ENCODE measurements at places on chromosomes 3 and 15.

GRCh38 chr15:52783929-52784798 lies 6.0 kb downstream of the ONECUT1 start:
- DNase-seq = peak; percentile 13

DNA sequence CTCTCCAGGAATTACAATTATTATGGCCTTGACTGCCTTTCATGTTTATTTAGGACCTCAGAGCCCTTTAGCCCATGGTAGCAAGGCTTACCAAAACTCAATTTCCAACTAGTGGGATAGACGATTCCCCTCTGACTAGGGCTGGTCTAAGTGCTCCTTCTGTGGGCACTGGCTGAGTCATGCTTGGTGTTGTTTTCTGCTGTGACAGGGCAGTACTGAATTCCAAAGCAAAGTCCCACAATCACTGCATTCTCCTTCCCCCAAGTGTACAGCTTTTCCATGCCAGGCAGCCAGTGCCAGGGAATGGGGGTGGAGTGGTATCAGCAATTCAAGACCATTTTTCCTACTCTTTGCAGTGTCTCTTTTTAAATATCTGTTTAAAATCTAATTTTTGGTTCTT lies 509.0 kb upstream of the NECTIN3 start:
- peak; percentile 78 for DNase-seq

DNA sequence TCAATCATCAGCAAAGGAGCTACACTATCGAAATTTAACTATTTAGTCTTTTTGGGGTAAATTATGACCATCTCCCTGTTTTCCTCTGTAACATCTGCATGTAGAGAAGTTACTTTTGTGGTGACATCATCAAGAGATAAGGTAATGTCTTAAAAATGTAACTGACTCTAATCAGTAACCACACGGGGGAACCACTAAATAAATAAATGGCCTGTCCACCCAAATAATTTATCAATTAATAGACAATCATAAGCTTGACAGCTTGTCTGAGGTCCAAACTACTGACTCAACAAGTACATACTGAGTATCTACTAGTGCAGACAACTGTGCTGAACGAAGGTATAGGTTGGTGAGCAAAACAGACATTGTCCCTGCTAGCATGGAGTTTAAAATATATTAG lies 219.3 kb downstream of the SLC9A9 start:
- DNase-seq = peak; percentile 2

- DNase-seq = no peak
Observed at GRCh38 chr15:66564136-66565041, 1.4 kb downstream of the LCTL start.

DNA sequence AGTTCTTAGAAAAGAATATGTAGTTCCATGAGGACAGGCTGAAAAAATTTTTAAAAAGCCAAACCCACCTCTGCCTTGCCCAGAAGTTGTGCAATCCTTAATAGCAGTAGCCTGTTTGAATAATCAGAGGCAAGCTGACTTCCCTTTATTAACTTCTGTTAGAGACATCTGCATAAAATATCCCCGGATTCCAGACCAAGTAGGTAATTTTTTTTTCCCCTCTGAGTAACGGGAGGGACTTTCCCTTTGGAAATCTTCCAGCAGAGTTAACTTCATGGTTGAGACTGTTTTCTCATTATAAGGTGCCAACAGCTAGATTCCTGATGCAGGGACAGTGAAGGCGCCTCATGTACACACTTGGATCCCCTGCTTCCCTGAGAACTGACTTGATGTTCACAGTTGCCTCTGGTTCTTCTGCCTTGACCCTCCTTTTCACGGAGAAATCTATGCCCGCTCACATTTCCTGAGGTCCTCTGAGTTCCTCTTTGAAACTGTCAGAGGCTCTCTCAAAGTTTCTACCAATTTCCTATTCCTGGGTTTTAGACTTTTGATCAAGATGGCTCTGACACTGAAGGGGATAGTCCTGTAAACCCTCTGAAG lies 227.6 kb upstream of the BHLHE40 start:
- peak; percentile 76 for DNase-seq

DNA sequence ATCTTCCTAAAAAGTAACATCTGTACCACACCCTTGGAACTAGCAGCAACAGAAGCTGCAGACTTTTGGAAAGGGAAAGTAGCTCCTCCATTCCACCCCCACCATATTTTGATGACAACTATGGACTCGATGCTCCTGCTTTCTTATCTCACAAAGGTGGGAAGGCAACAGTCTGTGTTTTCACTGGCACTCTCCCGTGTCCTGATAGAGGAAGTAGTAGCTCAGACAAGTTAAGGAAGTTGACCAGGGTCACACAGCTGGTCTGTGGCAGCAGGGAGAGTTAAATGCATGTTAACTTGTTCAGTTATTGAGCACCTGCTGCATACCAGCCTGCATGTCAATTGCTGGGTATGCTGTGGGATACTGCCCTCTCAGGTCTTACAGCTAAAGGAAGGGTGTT lies 33.1 kb downstream of the BHLHE40 start:
- DNase-seq = no peak

- DNase-seq = no peak
Observed at GRCh38 chr3:10444511-10444910, 60.9 kb downstream of the ATP2B2 start.

GRCh38 chr3:168341192-168341815 lies 245.6 kb upstream of the GOLIM4 start:
- DNase-seq = peak; percentile 4

DNA sequence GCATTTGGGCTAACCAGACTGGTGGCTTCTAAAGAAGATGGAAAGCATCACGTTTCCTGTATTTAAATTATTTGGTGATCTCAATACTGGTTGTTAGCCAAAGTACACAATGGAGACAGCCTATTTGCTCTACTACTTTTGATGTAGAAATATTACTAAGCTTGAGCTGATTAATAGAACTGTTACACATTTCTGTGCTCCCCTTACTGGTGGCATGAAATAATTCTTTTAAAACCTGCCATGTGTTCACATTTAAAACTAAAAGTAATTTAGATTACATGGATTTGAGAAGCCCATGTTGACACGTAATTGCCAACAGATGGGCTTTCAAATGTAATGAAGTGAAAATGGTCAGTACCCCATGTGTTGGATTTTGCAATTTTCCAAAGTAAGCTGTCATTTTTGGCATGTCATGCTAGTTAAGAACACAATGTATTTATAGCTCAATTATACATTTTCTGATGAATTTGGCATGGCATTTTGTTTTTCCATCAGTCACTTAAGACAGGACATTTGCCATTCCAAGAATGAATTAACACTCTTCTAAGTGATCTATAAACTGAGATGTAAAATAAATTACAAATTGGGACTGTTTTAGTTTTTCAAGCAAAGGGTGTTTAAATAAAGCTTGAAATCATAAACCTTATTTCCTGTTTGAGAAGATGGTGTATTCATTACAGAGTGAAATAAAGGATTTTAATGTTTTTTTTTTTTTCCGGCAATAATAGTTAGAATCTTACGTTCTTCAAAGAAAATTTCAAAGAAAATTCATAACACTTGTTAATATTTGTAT lies 10.8 kb upstream of the RARRES1 start:
- peak; percentile 42 for DNase-seq

DNA sequence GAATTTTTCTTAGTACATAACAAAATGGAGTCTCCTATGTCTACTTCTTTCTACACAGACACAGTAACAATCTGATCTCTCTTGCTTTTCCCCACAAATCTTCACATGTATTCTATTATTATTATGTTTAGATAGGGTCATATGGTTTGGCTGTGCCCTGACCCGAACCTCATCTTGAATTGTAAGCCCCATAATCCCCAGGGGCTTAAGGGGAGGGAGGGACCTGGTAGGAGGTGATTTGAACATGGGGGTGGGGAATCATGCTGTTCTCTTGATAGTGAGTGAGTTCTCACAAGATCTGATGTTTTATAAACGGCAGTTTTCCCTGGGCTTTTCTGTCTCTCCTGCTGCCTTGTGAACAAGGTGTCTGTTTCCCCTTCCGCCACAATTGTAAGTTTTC lies 86.7 kb upstream of the SELENOK start:
- DNase-seq = no peak

GRCh38 chr3:127668906-127669305 lies 3.8 kb upstream of the ABTB1 start:
- DNase-seq = no peak

GRCh38 chr3:177928172-177928873 lies 607.9 kb upstream of the KCNMB2 start:
- peak; percentile 81 for DNase-seq

DNA sequence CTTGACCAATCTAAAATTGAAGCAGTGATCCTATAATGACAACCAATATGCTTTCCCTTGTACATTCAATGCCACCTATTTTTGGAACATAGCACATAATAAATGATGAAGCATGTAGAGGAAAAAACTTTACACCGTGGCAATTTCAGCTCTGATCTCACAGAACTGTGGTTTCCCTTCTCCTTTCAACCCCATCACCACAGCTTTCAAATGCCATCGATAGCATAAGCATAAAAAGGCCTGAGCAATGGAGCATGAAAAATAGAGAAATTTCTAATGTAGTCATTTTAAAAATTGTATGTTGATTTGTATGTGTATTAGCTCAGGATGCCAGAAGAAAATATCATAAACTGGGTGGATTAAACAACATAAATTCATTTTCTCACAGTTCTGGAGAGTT lies 406.0 kb upstream of the TMCO5A start:
- DNase-seq = no peak

DNA sequence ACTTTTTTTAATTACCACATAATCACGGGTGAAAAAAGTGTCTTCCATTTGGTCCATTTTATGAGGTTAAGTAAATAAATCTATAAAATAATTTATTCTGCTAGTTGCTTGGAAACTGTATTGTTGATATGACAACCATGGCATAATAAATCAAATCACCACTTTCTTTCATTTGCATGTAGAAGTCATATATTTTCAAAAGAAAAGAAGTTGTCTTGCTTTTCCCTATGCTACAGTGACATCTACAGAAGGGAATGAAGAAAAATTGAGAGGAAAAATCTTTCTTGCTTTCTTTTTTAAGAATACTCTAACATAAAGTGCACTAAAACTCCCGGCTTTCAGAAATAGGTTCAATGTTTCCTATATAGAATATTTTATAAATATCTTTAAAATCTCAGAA lies 228.5 kb downstream of the ZBBX start:
- DNase-seq = peak; percentile 12

- peak; percentile 8 for DNase-seq
Observed at GRCh38 chr3:186458306-186459107, 85.7 kb downstream of the CRYGS start.

DNA sequence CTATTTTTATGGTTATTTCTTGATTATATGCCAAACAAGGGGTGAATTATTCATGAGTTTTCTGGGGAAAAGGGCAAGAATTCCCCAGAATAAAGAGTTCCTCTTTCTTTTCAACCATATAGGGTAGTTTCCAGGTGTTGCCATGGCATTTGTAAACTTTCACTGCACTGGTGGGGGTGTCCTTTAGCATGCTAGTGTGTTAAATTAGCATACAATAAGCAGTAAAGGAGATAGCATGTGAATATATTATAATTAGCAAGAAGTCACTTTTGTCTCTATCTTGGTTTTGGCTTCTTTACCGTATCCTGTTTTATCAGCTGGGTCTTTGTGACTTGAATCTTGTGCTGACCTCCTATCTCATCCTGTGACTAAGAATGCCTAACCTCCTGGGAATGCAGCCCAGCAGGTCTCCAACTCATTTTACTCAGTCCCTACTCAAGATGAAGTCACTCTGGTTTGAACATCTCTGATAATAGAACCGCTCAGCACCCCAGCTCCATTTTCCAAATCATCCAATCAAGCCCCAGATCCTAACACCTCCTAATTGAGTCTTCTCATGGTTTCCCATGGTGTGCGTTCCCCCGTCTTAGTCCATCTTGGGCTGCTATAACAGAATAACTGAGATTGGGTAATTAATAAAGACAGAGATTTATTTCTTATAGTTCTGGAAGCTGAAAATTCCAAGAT lies 3.4 kb upstream of the SELENOT start:
- peak; percentile 93 for DNase-seq

DNA sequence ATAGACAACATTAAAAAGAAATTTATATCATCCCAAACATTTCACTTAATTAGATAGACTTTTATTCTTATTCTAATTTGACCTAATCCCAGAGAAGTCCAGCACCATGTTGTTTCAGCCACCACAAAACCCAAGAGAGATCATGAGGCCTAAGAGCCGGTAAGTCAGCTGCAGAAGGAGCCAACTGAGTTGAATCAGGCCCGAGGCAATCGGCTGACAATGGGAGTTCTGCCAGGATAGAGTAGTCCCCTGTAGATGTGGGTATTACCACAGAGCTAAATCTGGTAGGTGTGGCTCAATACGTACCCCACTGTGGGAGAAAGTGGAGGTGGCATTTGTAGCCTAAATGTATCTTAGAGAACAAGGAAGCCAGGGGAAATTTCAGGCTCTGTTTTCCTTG lies 49.7 kb upstream of the UMPS start:
- no peak for DNase-seq

DNA sequence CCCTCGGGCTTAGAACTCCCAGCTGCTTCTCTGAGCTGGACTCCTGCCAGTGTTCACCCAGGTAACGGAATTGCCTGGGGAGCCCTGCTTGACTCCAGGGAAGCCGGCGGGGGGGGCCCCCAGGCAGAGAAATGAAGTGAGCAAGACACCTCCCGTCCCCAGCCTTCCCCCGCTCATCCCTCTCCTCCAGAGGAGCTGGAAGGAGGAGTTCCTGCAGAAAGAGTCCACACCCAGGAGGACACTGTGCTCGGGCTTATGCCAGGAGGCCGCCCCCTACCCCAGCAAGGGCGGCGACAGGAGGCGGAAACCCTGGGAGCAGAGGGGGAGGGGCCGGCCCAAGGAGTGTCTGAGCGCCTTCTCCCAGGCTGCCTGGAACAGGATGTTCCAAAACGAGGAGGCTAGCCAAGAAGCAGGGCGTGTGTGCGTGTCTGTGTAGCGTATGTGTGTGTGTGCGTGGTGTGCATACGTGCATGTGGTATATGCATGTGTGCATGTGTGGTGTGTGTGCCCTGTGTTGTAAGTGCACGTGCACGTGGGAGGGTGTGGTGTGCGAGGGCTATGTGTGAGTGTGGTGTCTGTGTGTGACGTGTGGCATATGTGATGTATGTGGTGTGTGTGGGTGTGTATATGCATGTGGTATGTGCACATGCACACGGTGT lies 511.3 kb downstream of the SHQ1 start:
- DNase-seq = peak; percentile 24

GRCh38 chr3:125431912-125432790 lies 57.0 kb upstream of the ZNF148 start:
- no peak for DNase-seq

DNA sequence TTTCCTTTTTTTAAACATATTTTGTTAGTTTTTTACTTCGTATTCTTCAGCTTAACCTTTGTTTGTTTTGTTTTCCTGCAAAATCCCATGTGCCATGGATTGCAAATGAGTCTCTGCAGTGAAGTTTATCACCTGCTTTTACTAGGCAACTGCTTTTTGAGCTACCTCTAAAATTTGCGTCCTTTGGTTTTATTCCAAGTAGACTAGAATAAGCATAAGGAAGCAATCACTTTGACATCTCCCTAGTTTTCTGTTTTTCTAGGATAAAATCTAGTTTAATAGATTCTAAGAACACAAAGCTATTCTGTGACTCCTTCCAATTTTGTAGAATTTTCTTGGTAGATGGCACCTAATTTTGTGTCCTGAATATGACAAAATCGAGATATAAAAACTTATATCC lies 1059.2 kb downstream of the OTOL1 start:
- DNase-seq = no peak

- DNase-seq = no peak
Observed at GRCh38 chr15:94028121-94028520, 203.2 kb upstream of the MCTP2 start.
